Heart right ventricle (tissue), 16 donors: ENCODE measurements at places on chromosomes 1 and 21. TPM values are rescaled to one million over a fixed set of nuclear protein-coding genes. Genes with fewer than 3 reads are reported as not detected.

GRCh38 chr1:98897479-98897878 is 107.2 kb downstream of the PLPPR5 start:
- no peak for DNase-seq

GRCh38 chr21:44900559-44901251 is 20.0 kb downstream of the ITGB2 start:
- DNase-seq = no peak

DNA sequence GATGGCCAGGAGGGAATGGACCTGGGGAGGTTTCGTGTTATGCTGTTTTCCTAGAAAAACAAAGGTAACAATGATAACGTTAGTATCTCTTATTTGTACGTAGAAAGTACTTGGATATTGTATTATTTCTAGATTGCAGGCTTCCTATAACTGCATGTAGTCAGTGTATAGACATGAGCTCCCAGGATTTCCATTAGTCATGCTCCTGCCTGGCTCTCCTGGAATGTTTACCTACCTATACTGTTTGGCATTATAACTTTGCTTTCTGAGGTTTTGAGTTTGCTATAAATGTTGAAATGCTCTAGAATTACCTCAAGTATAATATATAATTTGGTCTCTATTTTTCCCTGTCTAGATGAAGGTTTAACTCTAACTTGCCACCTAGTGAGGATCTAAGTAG is 66.1 kb downstream of the TTC3 start:
- no peak for DNase-seq

DNA sequence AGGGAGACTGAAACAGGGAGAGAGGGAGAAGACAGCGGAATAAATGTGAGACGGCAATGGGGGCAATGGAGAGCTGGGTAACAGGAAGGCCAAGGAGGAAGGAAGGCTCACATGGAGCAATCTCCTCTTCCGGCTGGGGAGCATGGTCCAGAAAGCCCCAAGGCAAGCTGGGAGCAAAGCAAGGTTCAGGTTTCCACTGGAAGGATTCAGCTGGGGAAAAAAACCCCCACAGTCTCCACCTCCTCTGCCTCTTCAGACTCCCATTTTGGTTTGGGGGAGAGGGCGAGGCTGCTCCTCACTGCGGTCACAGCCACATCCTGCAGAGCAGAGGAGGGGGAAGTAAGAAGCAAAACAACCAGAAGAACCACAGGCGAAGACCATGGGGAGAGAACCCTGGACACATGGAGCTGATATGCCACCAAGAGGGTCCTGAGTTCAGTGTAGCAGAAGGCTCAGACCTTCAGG is 650 bp downstream of the TNFAIP8L2 start:
- no peak for DNase-seq

GRCh38 chr1:31413405-31414001 is 490 bp downstream of the SERINC2 start:
- peak; percentile 76 for DNase-seq

DNA sequence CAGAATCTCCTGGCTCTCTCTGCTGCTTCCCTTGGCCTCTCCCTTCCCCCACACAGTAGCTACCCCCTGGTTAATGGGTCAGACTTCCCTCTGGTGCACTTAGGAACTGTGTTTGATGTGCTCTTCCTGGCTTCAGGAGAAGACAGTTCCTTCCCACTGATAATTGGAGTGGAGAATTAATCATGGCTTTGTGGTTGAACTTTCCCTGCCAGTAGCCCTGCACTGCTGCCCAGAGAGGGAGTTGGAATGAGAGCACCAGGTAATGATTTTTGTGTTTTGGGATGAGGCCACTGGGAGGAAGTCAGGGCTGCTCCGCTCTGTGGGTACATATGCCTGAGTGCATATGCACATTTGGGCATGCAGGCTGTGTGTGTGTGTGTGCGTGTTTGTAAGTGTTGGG is 39.7 kb upstream of the PADI2 start:
- DNase-seq = no peak

DNAI4 gene
- total RNA-seq = 14.1 TPM

FLVCR1 gene
- 2.3 TPM for total RNA-seq

- DNase-seq = no peak
These were observed 51.4 kb upstream of the ACTRT2 start for GRCh38 chr1:2969845-2970291.

- no peak for DNase-seq
These were observed 38.9 kb downstream of the LEPR start for GRCh38 chr1:65459397-65459768.

GRCh38 chr1:165392634-165393571 is 36.4 kb upstream of the LMX1A start:
- peak; percentile 81 for DNase-seq

- peak; percentile 46 for DNase-seq
These were observed 19.1 kb downstream of the OPTC start for GRCh38 chr1:203512848-203513584.

GRCh38 chr1:236622407-236622806 is 18.1 kb upstream of the HEATR1 start:
- no peak for DNase-seq

- no peak for DNase-seq
These were observed 120.6 kb upstream of the PALMD start for GRCh38 chr1:99525331-99525730.

DNA sequence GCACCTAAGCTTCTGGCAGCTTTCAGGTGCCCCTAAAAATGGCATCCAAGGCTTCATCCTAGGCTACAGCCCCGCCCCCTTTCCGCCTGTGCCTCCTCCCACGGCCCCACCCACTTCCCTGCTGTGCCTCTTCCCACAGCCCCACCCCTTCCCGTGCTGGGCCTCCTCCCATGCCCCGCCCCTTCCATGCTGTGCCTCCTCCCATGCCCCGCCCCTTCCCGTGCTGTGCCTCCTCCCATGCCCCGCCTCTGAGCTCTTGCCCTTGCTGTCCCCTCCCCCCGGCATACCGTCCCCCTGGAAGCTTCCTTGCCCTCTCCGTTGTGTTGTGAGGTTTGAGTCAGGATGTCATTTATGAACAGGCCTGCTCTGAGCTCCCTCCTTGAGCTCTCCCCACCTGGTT is 228.5 kb upstream of the AJAP1 start:
- DNase-seq = no peak
